ENCODE measurements at places on chromosomes 7 and 10.

- DNase-seq, result no peak
Measured at GRCh38 chr7:159103382-159104187, 41.1 kb downstream of the VIPR2 start.

- no peak for DNase-seq
Measured at GRCh38 chr7:47191876-47192291, 390.0 kb downstream of the TNS3 start.

GRCh38 chr10:108095932-108096925 is 931.7 kb upstream of the SORCS1 start:
- no peak for DNase-seq

DNA sequence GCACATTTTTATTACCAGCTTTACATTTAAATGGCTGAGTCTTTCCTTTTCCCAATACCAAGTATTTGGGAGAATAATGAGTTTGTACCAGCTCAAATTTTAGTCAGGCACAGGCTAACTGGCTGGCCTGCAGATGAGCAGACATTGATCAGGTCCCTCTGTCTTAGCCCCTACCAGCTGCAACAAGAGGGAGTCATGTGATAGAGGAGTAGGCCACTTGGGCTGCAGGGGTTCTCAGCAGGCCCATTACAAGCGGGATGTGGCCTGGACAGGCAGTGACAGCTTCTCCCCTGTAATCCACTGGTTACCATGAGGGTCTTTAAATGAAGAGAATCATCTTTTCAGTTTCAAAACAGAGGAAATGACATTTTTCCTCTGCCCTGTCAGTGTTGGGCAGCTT is 283.6 kb downstream of the SUGCT start:
- no peak for DNase-seq

DNA sequence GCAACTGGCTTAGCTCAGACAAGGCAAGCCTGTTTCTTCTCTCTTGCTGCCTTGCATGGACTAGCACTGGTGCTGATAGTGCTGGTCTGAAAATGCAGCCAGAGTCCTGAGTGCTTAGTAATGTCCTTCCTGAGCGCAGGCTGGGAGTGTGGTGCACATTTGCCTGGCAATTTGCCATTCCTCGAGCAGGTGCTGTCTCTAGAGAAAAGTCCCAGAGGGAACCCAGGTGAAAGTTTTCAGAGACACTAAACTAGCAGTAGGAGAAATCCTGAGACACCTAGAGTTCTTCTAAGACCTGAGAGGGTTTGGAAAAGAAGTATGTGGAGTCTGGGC is 1.9 kb downstream of the SFTPD start:
- DNase-seq, result no peak

- no peak for DNase-seq
Measured at GRCh38 chr7:343227-343822, 53.4 kb downstream of the FOXL3 start.

DNA sequence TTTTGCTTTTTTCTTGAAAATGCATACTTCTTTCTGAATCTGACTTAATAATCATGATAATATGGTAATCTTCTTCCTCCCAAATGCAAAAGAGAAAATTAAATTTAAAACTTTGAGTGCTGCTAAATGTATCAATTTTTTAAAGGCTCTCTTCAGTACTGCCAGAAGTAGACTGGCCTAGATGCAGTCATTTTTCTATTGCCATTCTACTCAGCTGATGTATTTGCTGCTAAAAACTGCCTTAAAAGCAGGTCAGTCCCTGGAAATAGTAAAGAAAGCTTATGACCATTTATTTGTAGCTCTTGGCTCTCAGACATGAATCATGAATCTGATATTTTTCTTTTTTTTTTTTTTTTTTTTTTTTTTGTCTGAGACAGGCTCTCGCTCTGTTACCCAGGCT is 28.5 kb downstream of the NAPEPLD start:
- DNase-seq, result no peak

- DNase-seq, result no peak
Measured at GRCh38 chr10:47365431-47366180, 17.4 kb downstream of the RBP3 start.

DNA sequence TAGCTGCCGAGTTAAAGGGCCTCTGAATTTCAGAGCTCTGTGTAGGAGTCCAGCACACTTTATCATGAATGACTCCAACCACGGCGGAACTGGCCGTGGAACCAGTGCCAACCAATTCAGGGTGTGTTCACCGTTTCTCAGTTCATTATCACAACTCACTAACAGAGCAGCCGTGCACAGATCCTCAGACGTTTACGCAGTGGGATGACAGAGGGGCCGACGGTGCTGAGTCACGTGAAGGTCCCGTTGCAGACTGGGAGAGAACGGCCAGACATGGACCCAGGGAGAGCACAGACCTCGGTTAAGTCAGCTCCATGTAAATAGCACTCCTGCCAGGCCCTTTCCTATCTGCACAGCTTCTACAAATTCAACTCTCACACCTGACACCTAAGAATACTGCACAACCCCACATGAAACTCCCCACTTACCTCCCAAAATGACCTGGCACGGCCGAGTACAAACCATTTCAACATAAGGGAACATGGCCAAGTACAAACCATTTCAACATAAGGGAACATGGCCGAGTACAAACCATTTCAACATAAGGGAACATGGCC is 95.5 kb downstream of the DIP2C start:
- no peak for DNase-seq

- DNase-seq, result no peak
Measured at GRCh38 chr7:33444511-33444910, 315.1 kb downstream of the BBS9 start.

- DNase-seq, result no peak
Measured at GRCh38 chr10:130571674-130572073, 435.5 kb downstream of the GLRX3 start.

- no peak for DNase-seq
Measured at GRCh38 chr10:35308809-35309208, 27.5 kb upstream of the CCNY start.

DNA sequence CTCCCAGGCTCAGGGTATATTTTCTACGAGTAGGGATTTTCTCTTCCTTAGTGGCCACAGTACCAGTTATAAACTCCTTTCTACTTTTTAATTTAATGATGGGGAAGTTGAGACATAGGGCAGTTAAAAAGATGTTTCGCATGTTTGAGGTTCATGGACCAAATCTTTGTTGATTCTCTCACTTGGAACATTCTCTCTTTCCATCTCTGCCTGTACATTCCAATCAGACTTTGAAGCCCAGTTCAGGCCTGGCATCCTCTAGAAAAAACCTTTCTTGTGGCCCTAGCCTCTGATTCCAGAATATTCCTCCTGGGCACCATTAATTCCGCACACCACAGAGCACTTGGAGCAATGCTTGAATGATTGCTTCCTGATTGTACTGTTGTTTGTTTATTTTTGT is 18.5 kb downstream of the SLC13A4 start:
- DNase-seq, result no peak

- DNase-seq, result no peak
Measured at GRCh38 chr10:30169342-30169741, 110.0 kb upstream of the JCAD start.

Measured in activated CD8-positive, alpha-beta memory T cell treated with anti-CD3 and anti-CD28 coated beads for 4 hours (primary cell).